ENCODE measurements at places on chromosomes 2 and 18.
A peak's percentile ranks its signal among the peaks of the same experiment; 100 is the strongest.

DNA sequence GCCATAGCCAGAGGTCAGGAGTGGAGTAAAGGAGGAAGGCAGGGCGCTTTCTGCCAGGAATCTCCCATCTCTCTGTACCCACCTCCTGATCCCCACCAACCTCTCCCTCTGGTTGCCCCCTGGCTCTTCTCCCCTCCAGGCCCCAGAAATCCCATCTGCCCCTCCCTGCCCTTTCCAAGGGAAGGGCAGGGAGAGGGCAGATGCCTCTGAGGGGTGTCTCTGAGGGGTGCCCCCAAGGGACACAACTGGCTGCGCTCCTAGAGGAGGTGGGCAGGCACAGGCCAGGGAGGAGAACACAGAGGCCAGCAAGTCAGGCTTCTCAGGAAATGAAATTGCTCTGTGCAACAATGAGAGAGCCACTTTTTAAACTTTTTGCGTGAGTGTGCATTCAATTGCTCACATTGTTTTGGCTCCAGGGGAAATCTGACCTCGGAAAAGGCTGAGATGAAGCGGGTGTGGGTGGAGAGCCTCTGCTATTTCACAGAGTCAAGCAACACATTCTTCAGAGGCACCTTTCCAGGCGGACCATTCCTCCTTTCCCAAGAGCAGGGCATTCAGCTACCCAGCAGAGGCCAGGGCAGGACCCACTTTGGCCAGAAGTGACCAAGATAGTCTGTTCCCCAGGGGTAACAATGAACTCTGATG, 125.5 kb downstream of the SMAD7 start:
- DNase-seq, result no peak

- no peak for DNase-seq
Measured at GRCh38 chr2:98382739-98383138, 36.5 kb downstream of the CNGA3 start.

DNA sequence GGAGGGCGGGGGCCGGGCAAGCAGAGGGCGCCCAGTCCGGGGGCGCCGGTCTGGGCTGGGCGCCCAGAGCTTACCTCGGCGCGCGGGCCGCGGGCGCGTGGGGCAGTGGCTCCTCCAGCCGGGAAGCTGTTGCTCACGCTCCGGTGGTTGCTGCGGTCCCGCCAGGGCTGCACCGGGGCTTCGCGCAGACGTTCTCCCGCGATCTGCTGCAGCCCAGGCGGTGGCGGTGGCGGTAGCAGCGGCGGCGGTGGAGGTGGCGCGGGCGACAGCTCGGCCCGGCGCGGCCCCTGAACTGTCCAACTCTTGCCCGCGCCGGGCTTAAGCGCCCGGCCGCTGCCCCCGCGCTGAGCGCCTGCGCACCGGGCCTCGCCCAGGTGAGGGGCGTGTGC, 391 bp downstream of the ZNF385B start:
- no peak for DNase-seq

DNA sequence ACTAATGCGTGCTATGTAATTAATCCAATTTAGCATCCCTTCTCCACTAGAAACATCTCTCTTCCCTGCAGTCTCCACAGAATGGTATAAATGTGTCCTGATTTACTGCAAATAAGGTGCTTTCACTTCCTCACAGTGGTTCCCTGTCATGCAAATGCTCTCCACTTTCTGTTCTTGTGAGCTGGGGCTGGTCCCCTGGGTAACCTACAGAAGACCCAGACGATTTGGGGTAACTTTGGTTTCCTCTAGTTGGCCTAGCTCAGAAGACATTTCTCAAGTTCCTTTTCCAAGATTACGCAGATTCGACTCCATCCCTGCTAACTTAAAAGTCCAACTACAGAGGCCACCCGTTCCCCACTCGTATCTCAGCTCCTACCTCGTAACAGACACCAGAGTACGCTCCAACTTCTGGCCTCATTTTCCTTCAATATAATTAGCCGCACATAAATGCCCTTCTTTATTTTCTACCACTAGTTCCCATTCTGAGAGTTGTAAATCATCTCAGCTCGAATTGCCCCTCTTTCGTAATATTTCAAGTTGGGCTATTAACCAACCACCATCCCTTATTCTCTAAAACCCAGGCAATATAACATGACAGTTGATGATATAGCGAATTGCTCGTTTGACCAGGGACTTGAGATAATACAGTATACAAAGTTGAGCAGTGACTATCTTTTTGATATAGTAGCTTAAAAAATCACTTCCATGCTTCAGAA, 28.8 kb upstream of the NEDD4L start:
- DNase-seq, result no peak

DNA sequence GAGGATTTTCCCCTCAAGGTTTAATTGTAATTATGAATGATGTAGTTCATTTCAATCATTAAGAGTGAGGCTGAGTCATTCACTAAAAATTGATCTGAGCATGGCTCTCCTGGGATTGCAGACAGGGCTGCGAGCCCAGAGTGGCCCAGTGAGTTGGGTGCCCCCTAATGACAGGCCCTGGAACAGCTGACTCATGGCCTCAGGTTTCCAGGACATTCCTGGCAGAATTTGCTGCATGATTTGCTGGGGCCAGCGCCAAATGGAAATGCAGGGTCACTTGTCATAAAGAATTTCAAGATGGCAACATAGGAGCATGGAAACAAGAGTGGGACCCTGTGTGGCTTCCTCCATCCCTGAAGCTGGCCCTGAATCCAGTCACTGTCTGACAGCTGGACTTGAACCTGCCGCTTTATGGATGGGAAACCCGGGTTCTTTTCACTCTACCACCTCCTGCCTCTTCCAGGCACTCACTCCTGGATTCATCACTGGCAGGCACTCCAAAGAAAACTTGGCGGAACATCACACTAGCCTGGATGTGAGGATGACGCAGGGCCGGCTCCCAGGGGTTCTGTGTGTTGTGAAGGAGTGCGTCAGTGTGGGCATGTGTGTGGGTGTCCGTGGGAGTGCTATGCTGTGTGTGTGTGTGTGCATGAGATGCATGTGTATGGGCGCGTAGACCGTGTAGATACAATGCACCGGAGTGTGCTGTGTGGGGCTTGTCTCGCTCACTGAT, 15.2 kb downstream of the OTOF start:
- DNase-seq, result no peak

GRCh38 chr2:207395535-207396251, 134.1 kb upstream of the CREB1 start:
- DNase-seq, result no peak

- peak; percentile 57 for DNase-seq
Measured at GRCh38 chr2:73984922-73985307, 205 bp downstream of the TET3 start.

DNA sequence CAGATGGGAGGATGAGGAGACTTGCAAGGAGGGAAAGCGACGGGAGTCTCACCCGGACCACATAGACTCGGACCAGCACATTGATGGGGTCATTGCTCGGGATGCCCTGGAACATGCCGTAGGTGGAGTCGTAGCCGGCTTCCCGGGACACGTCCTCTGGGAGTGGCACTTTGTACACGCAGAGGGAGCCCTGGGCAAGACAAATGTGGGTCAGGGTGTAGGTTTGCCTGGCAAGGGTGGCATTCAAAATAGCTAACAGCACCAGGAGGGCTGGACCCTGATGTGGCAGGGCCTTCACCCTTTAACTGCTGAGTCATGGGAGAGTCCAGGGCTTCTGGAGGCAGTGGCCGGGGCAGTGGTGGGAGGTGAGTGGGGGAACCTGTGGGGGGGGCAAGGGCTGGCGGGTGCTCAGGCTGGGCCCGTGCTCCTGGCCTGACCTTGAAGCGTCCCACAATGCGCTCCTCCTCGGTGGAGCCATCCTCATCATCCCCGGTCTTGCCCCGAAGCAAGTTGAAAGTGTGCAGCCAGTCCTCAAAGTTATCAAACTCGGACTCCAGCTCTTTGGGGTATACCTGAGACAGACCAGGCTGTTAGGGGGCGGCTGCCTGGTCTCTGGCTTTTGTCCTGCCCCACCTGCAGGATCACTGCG, 11.1 kb downstream of the OTOF start:
- DNase-seq, result no peak

GRCh38 chr18:75531851-75532459, 104.5 kb upstream of the SMIM21 start:
- no peak for DNase-seq
